Effector memory CD4-positive, alpha-beta T cell (primary cell): ENCODE measurements at places on chromosomes 13 and 19.

- no peak for DNase-seq
Observed at GRCh38 chr19:43842007-43842406, 14.9 kb downstream of the ZNF283 start.

DNA sequence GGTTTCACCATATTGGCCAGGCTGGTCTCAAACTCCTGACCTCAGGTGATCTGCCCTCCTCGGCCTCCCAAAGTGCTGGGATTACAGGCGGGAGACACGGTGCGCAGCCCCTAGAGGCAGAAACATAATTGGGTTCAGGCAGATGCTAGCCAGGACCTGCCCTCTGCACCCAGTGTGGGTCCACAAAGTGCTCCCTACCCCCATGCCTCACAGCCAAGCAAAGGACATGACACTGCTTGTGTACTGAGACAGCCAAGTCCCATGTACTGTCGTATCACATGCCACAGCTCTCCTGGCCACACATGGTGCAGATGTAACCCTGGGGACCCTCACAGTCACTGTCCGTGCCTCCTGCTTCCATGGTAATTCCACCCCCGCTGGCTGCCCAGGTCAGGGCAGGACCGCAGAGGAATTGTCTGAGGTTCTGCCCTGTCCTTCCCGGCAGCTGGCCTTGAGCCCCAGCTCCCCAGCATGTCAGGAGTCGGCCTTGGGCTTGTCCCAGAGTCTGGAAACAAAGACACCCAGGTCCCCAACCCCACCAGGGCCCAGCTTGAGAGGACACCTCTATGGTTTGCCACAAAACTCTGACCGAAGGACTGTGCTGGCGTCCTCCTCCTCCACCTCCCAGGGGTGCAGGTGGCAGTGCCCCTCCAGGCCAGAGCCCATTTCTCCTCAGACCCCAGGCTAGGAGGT is 7.6 kb downstream of the PRR36 start:
- no peak for DNase-seq

- no peak for DNase-seq
Observed at GRCh38 chr13:21058361-21058760, 3.0 kb downstream of the LATS2 start.

GRCh38 chr13:32415019-32415418 is 12.9 kb downstream of the N4BP2L1 start:
- no peak for DNase-seq

- DNase-seq: no peak
Observed at GRCh38 chr13:78679329-78679728, 20.4 kb upstream of the OBI1 start.

DNA sequence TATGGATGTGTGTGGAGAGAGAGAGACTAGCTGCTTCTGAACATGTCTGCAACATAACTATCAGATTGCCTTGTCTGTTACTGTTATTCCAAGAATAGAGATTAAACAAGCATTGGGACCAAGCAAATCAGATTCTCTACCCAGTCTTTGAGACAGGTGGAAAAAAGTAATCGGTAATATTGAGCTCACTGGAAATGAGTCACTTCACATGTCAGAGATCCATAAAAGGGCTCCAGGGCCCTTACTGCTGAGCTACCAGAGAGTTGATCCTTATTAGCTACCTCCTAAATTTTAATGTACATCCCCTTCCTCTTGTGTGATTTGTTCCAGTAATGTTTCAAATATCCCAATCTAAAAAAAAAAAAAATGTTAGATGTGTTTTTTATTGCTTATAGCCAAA is 2118.0 kb downstream of the PCDH9 start:
- DNase-seq: no peak

GRCh38 chr19:16025108-16026101 is 50.9 kb upstream of the TPM4 start:
- no peak for DNase-seq

DNA sequence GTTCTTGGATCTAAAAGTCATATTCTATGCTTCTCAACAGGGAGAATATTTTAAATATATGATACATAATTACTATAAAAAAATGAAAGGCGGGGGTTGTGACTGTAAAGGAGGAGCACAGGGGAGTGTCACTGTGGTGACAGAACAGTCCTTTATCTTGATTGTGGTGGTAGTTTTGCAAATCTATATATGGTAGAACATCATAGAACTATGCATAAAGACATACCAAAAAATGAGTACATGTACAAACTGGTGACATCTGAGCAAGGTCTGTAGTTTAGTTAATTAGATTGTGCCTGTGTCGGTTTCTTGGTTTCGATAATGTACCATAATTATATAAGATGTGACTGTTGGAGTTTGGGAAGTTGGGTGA is 38.7 kb upstream of the GARRE1 start:
- DNase-seq: no peak

GRCh38 chr13:112781287-112781686 is 91.4 kb downstream of the ATP11A start:
- DNase-seq: no peak

DNA sequence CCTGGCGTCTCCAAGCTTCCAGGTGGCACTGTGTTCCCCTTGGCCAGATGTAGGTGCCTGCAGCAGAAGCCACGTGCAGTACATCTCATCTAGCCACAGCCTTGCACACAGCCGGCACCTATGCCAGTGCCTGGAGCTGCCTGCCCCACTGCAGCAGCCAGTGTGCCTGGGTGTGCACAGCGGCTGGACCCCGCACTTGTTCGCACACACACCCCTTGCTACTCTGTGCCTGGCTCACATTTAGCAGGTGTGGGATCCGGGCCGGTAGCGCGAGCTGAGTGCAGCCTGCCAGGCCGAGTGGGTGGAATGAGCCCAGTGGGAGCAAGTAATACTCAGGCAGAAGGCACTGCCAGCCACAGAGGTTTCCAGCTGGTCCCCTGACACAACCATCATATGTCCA is 26.9 kb upstream of the RBM26 start:
- DNase-seq: no peak

- no peak for DNase-seq
Observed at GRCh38 chr13:40070357-40070756, 414.9 kb downstream of the COG6 start.

GRCh38 chr13:20993661-20994440 is 67.5 kb downstream of the LATS2 start:
- DNase-seq: no peak

GRCh38 chr13:38669234-38669964 is 17.5 kb upstream of the FREM2 start:
- DNase-seq: no peak

- DNase-seq: no peak
Observed at GRCh38 chr13:35499676-35500075, 23.2 kb upstream of the MAB21L1 start.

- no peak for DNase-seq
Observed at GRCh38 chr13:31101472-31102170, 60.1 kb downstream of the HSPH1 start.

DNA sequence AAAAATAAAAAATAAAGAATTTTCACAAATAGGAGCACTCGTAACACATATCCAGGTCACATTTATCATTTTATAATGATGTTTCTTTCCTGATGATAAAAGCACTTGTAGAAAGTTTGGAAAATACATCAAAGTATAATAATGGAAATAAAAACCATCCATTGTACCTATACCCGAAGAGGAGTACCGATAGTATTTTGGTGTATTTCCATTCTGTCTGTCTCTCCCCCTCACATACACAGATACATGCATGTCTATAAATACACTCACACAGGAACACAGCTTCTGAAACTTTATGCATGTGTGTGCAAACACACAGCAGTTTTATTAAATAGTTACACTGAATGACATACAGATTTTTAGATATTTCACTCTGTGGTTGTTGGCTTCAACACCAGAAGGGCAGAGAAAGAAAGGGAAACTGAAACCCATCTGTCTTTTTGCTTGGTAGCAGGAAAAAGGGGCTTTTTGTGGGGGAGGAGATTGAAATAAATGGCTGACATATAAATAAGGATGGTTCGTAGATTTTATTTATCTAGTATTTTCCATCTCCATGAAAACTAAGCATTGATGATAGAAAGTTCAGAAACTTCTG is 114.8 kb downstream of the LRCH1 start:
- DNase-seq: no peak

- peak; percentile 86 for DNase-seq
Observed at GRCh38 chr19:18097217-18097992, at the start of gene MAST3. Gene MAST3, plus strand, starts transcription at chr19:18097778. Its CDS starts 15 bp downstream, at chr19:18097793.

DNA sequence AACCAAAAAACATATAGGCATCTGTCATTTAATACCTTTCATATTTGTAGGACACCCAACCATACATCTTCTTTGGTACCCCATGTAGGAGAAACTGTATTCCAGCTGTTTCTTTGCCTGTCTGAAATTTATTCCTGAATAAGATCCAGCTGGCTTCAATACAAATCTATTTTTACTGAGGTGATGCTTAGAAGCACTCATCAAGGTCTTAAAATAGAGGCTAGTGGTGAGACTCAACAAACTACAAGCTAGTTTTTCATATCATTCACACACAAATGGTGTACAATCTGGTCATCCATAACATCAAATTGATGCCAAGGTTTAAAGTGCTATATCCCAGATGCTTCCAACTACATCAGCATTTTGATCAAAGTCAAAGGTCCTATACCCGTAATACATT is 1071.3 kb upstream of the MIR17HG start:
- DNase-seq: no peak

DNA sequence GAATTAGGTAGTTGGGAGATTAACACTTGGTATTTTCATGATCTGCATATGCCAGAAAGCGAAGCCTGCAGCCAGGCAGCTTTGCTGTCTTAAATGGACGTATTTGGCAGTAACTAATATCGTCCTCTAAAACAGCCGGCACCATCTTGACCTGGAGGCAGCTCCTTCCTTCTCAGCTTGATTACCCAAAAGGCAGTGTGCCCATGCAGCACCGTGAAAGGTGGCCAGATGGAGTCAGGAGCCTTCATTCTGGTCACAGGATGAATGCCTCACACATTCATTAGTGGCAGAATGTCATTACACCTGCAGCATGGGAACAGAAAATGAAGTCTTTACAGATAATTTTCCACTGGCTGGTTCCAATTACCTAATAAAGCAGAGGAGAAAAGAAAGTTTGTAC is 59.0 kb upstream of the FLT1 start:
- no peak for DNase-seq

DNA sequence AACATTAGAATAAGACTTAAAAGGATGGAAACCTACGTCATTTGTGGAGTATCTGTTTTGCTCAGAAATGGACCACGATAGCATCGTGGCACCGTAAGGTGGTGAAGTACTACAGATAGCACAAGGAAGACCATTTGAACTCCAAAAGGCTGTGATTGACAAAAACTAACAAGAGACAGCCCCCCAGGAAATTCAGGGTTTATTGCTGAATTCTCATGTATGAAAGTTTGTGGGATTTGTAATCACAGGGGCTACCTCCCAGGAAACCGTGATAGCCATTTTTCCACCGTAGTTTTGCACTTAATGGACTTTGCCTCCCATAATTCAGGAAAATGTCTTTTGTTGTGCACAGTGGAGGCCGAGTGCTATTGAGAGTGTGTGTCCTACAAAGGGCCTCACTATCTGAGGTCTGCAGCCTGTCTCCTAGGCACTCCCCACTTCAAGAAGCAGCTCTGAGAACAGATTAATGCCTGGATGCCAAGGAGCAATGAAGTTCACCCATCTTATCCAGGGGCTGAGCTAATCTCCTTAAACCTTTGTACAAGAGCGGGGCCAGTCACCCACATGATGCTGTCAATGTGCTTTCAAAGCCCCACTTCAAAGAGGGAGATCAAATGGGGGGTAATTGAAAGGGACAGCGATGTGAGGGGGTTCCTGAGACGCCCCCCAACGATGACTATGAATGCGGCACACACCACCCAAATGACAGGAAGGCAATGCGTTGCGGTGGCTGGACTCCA is 182.6 kb downstream of the COL4A1 start:
- no peak for DNase-seq

GRCh38 chr13:110826861-110827672 is 87.8 kb downstream of the ANKRD10 start:
- no peak for DNase-seq

- no peak for DNase-seq
Observed at GRCh38 chr13:99057310-99057975, 79.6 kb upstream of the DOCK9 start.

GRCh38 chr19:23949611-23950010 is 34.9 kb downstream of the ZNF726 start:
- no peak for DNase-seq

- DNase-seq: no peak
Observed at GRCh38 chr13:97285221-97285955, 63.3 kb downstream of the MBNL2 start.

DNA sequence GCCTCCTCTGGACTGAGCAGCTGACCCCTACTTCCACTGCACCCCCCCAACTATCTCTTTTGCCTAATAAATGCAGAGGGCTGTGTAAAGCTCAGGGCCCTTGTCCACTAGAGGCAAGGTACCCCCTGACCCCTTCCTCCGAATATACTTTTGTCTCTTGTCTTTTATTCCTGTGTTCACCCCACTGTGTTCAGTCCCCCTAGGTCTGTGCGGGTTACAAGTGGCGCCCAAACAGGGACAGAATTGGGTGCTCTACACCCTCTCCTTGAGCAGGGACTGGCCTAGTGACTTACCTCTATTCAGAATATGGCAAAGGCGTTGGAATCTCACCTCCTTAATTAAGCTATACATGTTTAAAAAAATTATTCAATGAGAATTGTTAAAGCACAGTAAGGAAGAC is 15.0 kb downstream of the ZNF350 start:
- DNase-seq: no peak

DNA sequence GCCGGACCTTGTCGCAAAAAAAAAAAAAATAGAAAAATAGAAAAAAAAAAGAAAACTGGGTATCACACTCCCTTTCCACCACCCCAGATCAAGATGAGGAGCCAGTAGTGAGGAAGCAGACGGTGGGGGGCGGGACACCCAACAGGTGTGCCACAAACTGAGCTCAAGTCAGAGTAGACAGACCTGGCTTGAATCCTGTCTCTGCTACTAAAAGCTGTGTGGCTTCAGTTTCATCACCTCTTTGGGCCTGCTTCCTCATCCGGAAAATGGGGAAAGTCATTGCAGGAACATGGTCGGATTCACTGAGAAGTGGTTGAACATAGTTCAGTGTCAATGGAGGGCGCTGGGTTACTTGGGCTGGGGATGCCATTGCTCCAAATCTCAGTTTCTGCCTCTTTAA is 2.9 kb downstream of the HIF3A start:
- DNase-seq: no peak

GRCh38 chr19:11499890-11500420 is 5.7 kb downstream of the ZNF653 start:
- no peak for DNase-seq

GRCh38 chr13:94414708-94415107 is 64.8 kb downstream of the DCT start:
- DNase-seq: no peak

DNA sequence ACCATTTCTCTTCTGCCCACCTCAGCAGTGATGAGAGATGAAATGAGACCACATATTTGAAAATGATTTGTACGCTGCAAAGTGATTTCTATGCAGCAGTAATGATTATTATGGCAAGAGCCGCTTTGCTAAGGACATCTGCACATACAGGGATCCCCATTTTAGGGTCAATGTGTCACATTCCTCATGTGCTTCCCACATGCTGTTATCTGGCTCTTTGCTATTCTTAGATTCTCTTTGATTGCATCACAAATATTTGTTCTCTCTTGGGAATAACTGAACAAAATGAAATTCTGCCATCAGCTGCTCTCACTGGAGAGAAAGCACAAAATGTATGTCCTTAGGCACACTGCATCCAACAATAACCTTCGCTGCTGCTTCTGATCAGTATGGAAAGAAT is 209.5 kb upstream of the IPO5 start:
- DNase-seq: no peak

- no peak for DNase-seq
Observed at GRCh38 chr13:79287939-79288795, 117.9 kb downstream of the RBM26 start.

GRCh38 chr19:4121273-4121612 is 2.7 kb downstream of the MAP2K2 start:
- no peak for DNase-seq

GRCh38 chr19:38691938-38692457 is 44.5 kb downstream of the ACTN4 start:
- DNase-seq: no peak

GRCh38 chr13:98960606-98961502 is 17.0 kb downstream of the DOCK9 start:
- DNase-seq: no peak
